ENCODE measurements at places on chromosomes 4 and X.

DNA sequence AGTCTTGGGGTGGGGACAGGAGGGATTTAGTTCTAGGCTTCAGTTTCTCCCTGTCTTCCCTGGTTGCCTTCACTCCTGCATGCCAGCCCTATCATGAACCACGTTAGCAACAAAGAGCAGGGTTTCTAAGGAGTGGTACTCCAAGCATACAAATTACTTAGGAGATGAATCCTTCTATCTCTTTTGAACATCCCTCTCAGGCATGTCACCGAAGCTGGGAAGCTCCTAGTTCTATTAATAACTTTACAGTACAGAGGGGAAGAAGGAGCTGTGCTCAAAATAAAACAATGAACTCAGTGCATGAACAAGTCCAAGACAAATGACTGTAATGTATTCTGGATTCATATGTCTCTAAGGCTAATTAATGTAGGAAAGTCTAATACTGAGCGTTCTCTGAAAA is 450.6 kb upstream of the RASGEF1B start:
- DNase-seq = no peak

GRCh38 chr4:163959932-163960331 is 465.4 kb downstream of the TMA16 start:
- DNase-seq = no peak

DNA sequence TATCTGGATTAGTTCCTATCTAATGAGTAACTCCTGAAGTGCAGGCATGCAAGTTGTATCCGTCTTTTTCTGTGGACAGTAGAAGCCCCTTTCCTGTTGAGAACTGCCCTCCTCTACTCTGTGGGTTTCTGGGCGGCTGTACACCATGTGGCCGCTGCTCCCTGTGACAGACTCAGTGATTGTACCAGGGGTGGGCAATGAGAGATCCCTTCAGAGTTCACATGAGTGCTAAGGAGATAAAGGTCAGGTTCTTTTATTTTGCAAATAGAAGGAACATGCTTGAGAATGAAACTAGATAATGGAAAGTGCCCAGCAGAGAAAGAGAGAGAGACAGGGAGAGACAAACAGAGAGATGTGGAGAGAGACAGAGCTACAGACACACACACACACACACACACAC is 76.4 kb upstream of the TAPT1 start:
- no peak for DNase-seq

DNA sequence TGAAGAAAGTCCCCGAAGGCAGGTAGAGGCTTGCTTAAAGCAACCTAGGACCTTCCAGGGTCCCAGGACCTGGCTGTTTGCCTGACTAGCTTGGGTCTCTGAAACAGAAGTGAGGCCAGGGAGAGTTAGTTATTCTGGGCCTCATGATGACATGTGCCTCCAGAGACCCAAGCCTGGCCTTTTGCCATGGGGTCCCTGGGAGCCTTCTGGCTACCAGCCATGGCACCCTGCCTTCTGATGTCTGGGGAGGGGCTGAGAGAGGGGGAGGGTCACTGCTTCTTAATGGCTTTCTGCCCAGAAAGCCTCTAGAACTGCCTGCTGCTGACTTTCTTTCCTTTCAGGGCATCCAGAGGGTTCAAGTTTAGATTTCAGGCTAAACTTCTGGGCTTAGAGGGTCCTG is 1.0 kb upstream of the STARD8 start:
- DNase-seq = no peak

- DNase-seq = no peak
These were observed 423.3 kb downstream of the GPAT3 start for GRCh38 chr4:83959160-83959559.

GRCh38 chrX:19094654-19095053 is 27.6 kb downstream of the ADGRG2 start:
- DNase-seq = no peak

DNA sequence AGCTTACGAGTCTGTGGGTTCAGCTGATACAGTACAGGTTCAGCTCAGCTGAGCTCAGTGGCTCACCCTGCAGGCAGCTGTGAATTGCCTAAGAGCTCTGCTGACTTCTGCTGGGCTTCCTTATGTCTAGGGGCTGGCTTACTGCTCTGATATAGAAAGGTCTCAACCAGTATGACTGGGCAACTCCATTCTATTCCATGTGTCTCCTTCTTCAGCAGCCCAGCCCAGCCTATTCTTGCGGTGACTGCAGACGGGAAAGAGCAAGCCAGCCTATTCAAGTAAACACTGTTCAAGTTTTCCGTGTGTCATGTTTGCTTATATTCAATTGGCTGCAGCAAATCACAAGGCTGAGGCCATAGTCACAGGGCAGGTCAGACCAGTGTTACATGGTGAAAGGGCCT is 615.4 kb upstream of the ZFP42 start:
- DNase-seq = no peak
